Body of pancreas (tissue), 4 donors: ENCODE measurements at places on chromosomes 7 and 10. TPM values are rescaled to one million over a fixed set of nuclear protein-coding genes. Genes with fewer than 3 reads are reported as not detected.

Gene BRI3
- total RNA-seq = 29.0 TPM

DNA sequence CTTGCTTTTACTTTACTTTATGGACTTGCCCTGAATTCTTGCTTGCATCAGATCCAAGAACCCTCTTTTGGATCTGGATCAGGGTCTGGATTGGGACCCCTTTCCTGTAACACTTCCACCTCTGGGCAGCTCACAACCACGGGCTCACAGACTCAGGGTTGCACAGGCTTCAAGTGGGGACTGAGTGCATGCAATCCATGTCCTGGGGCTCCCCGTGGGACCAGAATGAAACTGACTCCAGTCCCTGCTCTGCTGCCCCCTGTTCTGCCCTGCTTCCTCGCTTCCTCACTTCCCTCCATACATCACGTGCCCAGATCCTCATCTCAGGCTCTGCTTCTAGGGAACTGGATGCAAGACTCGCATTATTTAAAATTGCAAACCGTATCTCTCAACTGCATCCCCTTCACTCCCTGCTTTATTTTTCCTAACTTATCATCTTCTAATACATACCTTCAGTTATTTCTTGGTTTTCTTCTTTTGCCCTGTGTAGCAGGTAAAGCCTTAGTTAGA is 23.3 kb upstream of the INMT start:
- no peak for DNase-seq

DNA sequence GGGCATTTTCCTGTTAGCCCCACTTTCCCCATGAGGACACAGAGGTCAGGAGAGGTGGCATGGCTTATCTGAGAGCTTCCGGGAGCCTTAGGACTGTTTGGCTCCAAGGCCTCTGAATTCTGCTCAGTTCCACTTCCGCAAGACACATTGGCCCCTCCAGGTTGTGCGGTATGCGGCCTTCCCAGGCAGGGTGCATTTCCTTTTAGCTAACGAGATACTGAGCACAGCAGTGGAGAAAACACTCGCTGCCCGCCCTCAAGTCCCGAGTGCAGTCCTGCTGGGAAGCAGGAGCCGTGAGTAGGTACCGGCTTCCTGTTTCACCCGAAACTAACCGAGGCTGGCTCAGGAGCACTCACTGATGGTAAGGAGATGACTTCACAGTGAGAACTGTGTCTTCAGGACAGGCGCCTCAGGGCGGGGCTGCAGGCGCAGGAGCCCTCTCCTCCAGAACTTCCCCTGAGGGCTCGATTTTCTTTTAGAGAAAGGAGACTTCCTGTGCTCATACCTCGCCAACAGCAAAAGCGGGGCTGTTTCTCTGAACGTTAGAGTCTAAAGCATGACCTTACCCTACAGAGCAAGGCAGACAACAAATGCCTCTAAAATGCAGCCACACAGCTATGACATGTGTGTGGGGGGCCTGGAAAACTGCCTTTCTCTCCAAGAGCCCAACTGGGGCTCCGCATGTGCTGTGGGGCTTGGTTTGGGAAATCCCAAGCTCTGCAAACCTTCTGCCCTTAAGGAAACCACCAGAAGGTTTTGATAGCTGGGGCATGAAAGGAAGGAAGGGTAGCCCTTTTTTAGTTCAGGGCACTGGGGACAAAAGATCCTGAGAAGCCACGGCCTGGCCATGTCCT is 25.9 kb downstream of the RGS10 start:
- no peak for DNase-seq

Gene SKIDA1
- total RNA-seq = 1.3 TPM

GRCh38 chr7:141072548-141073172 is 1.2 kb upstream of the TMEM178B start:
- DNase-seq = peak; percentile 65

- DNase-seq = no peak
Observed at GRCh38 chr10:125599194-125599593, 83.8 kb downstream of the TEX36 start.

DNA sequence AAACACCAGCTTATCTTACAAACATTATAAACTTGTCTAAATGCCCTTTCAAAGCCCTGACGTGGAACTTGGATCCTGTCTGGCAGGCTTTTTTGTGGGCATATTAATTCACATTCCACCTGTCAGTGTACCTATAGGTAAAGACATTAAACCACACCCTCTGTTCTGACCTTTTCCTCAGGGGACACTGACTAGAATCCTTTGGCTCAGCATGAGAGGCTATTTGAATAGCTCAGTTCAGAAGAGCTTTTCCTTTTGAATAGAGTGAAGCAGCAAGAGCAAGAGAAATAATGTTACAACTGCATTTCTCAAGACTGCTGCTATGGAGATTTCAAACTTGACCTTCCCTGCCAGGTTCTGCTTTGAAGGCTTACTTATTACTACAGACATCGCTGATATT is 76.9 kb downstream of the CYP51A1 start:
- DNase-seq = no peak

Gene AGR2
- total RNA-seq = 20.0 TPM

DNA sequence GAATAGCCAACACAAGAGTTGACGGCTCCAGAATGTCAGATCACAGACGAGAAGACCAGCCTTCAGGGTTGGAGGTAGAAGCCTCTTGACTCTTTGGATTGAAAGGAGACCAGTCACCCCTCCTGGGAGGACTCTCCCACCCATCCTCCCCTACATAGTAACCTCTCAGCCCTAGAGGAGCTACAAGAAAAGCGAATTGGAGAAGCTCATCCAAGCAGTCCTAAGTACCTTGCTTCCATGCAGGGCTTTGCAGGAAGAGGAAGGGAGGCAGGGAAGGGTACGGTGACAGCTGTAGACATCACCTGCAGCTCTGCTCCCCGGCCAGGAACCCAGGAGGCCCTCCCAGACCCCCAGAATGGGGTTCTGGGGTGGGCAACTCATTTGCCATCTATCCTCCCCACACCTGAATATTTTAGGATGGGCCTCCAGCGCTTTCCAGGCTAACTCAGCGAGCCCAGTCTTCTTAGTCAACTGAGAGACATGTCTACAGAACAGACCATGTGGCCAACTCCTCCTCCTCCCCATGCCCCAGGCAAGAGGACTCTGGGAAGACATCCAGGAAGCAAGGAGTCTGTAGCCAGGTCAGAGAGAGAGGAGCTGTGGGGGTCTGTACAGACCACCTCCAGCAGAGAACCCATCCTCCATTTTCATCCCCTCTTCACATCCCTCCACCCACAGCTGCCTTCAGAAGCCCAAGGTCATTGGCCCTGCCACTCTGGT is 55.6 kb upstream of the LBX1 start:
- no peak for DNase-seq

Gene LGI1
- total RNA-seq = not detected

GRCh38 chr7:13745530-13745929 is 243.9 kb downstream of the ETV1 start:
- DNase-seq = no peak

Gene ADRB1
- 1.0 TPM for total RNA-seq

Gene CPED1
- total RNA-seq = 5.3 TPM

- no peak for DNase-seq
Observed at GRCh38 chr7:47225387-47226131, 356.4 kb downstream of the TNS3 start.

DNA sequence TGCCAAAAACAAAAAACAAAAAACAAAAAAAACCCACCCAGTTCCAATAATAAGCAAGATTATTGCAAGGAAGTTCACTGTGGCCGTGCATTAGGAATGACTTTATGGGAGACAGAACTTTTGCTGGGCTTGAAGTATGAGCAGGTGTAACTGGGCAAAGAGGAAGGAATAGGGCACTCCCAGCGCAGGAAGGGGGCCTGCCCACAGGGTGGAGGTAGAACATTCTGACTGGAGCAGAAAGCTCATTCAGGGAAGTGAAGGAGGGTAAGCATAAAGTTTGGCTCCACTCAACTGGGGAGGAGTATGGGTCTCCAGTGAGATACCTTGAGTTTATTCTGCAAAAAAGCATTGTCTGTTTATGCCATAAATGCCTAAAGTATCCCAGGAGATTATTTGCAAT is 42.1 kb upstream of the WIPF3 start:
- peak; percentile 10 for DNase-seq

- no peak for DNase-seq
Observed at GRCh38 chr10:104033401-104033930, 52.2 kb downstream of the COL17A1 start.

DNA sequence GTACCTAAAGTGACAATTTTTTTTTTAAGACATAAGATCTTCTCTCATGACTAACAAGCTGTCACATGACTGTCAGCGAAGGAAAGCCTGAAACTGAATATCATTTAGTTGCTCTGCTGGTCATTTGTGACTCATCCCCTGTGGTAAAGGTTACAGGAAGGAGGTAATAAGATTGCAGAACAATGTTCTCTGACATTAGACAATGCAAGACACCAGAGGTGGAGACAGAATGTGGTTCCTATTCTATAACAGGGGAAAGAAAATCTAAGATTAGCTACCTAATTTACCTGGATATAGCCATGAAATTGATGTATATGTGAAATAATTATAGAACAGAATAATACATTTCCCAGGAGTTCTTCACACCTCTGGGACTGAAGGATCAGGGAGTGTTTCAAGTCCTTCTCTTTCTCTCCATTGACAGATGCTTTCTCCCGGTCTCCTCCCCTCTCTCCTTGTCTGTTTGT is 47.7 kb downstream of the LRGUK start:
- no peak for DNase-seq

GRCh38 chr7:118429141-118429540 is 204.6 kb downstream of the ANKRD7 start:
- DNase-seq = no peak

Gene ARF5
- 132 TPM for total RNA-seq

Gene SLC29A4
- total RNA-seq = 24.4 TPM

DNA sequence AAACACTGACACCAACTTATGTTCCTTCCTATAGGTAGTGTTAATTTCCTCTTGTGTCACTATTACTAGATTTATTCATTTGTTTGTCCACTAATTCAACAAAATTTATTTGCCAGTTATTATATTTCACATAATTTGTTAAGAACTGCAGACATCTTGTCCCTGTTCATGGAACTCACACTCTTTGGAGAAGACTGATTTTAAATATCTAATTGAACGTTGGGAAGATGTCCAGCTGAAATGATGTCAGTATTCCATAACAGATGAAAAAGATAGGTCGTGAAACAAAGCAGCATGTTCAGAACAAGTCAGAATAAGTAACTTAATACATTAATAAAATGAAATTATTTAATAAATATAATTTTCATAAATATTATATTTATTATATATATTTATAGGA is 873.1 kb upstream of the PHF14 start:
- no peak for DNase-seq

DNA sequence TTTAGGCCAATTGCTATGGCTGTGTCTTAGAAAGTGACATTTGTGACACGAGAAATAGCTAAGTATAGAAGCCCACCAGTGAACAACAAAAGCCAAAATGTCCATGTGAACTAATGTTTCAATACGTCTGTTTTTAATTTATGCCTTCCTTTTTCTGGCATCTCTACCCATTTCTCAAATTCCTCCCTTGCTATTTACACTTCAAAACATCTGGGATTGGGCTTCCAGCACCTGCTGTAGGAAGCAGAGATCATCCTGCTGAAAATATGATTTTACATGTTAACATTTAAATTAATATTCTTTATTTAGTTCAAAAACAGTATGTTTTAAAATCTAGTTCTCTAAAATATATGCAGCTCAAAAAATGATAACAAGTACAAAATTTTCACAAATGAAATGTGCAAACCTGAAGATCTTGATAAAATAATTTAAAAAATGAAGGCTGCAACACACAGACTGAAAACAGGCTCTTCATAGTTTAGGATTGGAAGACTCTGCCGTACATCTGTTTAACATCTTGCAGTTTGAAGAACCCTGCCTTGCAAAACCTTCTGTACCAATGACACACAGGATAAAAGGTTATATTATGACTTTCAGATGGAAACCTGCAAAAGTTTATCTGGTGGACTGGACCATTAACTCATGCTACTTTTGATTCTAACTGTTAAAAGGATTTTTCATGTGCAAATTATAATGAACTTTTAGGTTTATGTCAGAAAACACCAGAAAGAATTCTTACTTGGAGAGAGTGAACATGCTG is 408.4 kb downstream of the SUGCT start:
- DNase-seq = no peak

- DNase-seq = no peak
Observed at GRCh38 chr10:113922787-113923570, 68.5 kb downstream of the NHLRC2 start.

Gene LRIT1
- not detected for total RNA-seq
